Tibial artery (tissue), 4 donors: ENCODE measurements at places on chromosomes 13 and 19.
A peak's percentile ranks its signal among the peaks of the same experiment; 100 is the strongest.

GRCh38 chr13:20400774-20401173 lies 124.9 kb downstream of the CRYL1 start:
- DNase-seq, result no peak

- DNase-seq, result peak; percentile 87
Measured at GRCh38 chr19:15264061-15264932, 32.0 kb upstream of the EPHX3 start.

GRCh38 chr19:38044267-38045111 lies 137.5 kb downstream of the SIPA1L3 start:
- DNase-seq, result no peak

DNA sequence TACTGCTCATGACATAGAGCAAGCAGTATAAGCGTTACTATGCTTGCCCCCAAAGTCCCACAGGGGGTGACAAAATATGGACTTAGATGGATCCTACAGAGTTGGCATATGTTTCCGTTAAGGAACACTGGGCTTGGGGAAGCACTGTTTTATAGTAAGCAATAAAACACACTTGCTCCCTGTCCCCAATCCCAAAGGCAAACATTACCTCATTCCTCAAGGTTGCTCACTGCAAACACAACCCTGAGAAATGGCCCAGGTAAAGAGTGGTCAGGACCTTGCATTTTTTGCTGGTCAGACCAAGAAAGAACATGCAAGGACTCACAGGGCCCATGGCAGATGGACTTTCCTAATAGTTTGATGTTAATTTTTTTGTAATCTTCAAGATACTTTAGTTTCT lies 32.3 kb downstream of the UGGT2 start:
- no peak for DNase-seq

GRCh38 chr19:57263244-57263741 lies 17.0 kb upstream of the ZNF460 start:
- DNase-seq, result no peak

DNA sequence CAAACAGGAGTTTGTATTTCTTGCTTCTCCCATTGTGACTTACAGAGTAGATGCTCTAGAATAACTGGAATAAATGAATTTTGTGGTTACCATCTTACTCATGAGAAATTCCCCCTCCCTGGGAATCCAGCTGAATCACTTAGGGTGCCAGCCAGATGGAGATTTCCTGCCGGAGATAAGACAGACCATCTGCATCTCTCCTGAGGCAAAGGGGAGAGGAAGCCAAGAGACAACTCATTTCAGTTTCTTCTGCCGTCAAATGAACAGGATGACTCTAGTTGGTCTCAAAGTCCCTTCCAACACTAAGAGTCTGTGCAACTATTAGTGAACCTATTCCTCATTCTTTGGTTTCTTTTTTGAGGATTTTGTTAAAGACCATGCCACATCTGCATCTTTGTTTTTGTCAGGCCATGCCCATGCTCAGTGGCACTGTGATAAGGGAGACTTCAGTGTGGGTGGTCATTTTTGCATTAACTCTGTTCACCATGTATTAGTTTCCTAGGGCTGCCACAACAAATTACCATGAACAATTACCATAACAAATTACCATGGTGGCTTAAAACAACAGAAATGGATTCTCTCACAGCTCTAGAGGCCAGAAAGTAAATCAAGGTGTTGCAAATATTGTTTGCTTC lies 112.8 kb downstream of the NDFIP2 start:
- no peak for DNase-seq

DNA sequence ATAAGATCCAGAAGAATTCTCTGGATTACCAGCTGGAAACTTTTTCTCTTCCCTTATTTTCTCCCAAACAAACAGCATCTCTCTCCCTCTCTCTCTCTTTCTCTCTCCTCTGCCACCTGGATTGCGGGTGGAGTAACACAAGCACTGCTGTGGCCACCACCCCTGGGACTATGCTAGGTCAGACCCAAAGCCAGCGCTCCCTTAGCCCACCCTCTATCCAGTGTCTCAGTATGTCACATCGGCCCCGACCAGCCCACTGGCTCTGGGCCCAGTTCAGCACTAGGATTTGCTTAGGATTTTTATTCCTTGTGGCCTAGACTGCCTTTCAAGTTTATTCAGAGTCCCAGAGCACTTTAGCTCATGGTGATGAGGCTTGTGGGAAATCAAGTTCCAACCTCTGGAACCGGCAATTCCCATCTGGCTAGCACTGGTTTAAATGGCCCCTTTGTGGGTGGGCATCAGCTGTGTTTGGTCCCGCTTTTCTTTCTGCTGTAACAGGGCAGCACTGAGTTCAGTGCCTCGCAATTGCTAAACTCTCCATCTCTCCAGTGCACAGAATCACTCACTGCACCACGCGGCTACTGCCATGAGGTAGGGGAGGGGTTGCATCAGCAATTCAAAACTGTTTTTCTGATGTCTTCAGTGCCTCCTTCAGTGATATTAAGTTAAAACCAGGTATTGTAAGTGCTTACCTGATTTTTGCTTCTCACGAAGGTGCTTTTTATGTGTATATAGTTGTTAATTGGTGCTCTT lies 1623.1 kb downstream of the SLITRK5 start:
- DNase-seq, result no peak

DNA sequence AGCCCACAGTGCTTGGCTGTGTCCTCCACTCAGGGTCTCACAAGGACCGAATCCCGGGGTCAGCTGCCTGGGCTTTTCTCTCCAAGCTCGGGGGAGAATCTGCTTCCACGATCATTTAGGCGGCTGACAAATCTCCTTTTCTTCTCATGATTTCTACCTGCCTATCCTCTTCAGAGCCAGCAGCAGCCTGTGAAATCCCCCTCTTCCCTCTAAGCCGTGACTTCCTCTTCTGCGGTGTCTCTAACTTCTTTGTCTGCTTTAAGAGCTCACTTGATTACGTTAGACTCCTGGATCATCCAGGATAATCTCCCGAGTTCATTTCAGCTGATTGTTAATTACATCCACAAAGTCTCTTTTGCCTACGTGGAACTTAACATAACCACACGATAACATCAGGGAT lies 22.5 kb upstream of the ZNF845 start:
- DNase-seq, result no peak

GRCh38 chr13:76992548-76993001 lies 694 bp downstream of the CLN5 start:
- peak; percentile 36 for DNase-seq

GRCh38 chr19:50384685-50385535 lies 763 bp downstream of the POLD1 start:
- DNase-seq, result no peak

DNA sequence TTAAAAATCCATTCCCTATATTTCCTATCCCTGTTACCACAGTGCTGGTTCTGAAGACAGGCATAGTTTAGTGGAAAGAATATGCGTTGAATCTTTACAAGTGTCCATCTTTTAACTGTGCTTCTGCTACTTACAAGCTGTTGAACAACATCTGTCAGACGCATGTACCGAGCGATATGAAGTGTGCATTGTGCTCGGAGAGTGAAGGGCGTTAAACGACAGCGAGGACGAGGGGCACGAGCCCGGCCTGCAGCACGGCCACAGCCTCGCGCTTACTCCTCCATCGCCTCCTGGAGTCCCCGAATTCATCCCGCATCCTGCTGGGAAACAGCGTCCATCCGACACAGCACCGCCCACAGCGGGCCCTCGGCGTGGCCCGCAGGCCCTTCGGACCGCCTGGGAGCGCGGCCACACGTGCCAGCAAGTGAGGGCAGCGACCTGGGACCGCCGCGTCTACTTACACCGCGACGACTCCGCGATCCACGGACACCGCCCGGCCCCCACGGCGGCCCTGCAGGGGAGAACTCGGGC lies 514 bp downstream of the PCID2 start:
- no peak for DNase-seq

GRCh38 chr13:33958964-33959363 lies 141.0 kb downstream of the RFC3 start:
- DNase-seq, result no peak

- no peak for DNase-seq
Measured at GRCh38 chr13:98665638-98665995, 86.9 kb downstream of the SLC15A1 start.

DNA sequence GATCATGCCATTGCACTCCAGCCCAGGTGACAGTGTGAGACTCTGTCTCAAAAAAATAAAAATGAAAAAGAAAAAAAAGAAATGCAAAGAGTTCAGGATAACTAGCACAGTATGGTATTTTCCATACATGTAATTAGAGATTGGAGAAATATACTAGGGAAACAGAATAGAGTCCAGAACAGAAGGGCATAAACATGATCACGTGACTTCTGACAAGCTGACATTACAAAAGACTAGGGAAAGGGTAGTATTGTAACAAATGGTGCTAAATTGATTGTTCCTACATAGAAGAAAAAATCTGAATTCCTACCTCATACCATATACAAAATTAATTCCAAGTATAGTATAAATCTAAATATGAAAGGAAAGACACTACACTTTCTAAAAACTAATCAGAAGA lies 1.3 kb upstream of the NLRP5 start:
- DNase-seq, result no peak

- DNase-seq, result no peak
Measured at GRCh38 chr13:71902676-71903075, 35.7 kb upstream of the DACH1 start.

- DNase-seq, result no peak
Measured at GRCh38 chr13:110170882-110171281, 136.1 kb downstream of the COL4A1 start.

DNA sequence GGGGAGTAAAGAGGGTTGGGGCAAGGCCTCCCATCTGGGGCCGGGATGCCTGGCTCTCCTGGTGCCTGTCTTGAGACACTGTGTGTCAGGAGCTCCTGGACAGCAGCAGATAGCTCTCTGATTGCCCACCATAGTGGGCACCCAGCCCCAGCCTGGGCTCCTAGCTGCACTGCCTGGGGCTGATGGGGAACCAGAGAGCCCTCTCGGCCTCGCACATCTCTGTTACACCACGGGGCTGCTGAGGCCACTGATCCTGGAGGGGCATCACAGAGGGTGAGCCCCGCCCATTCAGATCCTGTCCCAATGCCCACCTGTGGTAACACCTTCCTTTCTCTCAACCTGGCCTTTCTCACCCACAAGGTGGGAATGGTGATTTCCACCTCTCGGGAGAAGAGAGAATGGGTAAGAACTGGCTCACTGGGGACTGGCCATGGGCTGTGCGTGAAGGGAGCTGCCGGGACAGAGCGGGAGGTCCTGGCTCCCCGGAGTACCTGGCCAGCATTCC lies 135.9 kb downstream of the URI1 start:
- no peak for DNase-seq

GRCh38 chr19:37227996-37228395 lies 10.0 kb downstream of the ZNF383 start:
- DNase-seq, result no peak

GRCh38 chr13:48491423-48492095 lies 41.3 kb downstream of the RCBTB2 start:
- DNase-seq, result no peak

- no peak for DNase-seq
Measured at GRCh38 chr19:51733742-51734522, 10.1 kb upstream of the HAS1 start.

GRCh38 chr13:20696073-20696472 lies 7.4 kb upstream of the IL17D start:
- DNase-seq, result no peak

GRCh38 chr13:110445183-110445582 lies 116.3 kb downstream of the RAB20 start:
- DNase-seq, result no peak

GRCh38 chr19:14138576-14139265 lies 2.3 kb upstream of the ASF1B start:
- DNase-seq, result no peak

- no peak for DNase-seq
Measured at GRCh38 chr19:36638862-36639510, 27.7 kb downstream of the ZNF461 start.

- DNase-seq, result no peak
Measured at GRCh38 chr19:5254944-5255343, 85.7 kb downstream of the PTPRS start.

DNA sequence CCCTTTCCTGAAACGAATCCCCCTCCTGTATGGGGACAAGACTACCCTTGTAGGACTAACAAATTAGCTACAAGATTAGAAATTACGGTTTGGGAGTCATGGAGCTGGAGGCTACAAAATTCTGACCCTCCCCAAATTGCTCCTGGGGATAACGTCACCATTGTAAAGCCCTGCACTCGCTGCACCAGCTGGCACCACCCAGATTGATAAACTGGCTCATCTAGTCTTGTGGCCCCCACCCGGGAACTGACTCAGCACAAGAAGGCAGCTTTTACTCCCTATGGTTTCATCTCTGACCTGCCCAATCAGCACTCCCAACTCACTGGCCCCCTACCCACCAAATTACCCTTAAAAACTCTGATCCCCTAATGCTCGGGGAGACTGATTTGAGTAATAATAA lies 150.6 kb upstream of the TSC22D1 start:
- no peak for DNase-seq

DNA sequence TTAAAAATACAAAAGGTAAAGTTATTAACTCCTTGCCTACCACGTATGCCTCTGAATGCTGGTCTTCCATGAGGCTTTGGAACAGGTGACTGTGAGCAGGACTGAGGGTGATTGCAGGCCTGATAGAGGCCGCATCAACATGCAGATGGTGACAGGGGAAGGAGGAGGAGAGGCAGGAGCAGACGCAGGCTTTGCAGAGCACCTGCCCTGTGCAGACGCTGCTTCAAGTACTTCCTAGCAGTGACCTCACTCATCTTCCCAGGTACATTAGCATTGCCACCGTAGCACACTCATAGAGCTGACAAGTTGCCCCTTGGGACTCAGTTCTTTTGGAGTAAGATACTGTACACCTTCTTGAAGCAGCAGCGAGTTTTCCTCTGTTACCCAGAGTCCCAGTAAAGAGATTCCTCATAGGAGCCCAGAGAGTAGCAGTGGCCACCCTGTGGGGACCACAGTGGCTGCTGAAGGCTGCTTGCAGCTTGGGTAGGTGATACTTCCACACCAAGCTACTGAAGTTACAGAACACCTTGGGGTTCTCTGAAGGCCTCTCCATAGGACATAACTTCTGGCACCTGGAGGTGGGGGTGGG lies 56.0 kb downstream of the ZNF536 start:
- no peak for DNase-seq

GRCh38 chr19:16038196-16038695 lies 38.0 kb upstream of the TPM4 start:
- no peak for DNase-seq

GRCh38 chr13:33514362-33514761 lies 228.8 kb upstream of the STARD13 start:
- DNase-seq, result no peak

- DNase-seq, result no peak
Measured at GRCh38 chr19:54333586-54334298, 5.2 kb downstream of the LILRA4 start.

- no peak for DNase-seq
Measured at GRCh38 chr13:103812558-103812957, 746.3 kb upstream of the SLC10A2 start.

- peak; percentile 97 for DNase-seq
Measured at GRCh38 chr19:3343619-3344502, 22.5 kb upstream of the NFIC start.

- peak; percentile 28 for DNase-seq
Measured at GRCh38 chr13:106471957-106472543, 63.4 kb downstream of the EFNB2 start.
